ENCODE measurements at places on chromosomes 3 and 15. TPM values are rescaled to one million over a fixed set of nuclear protein-coding genes. Genes with fewer than 3 reads are reported as not detected.

The CLRN1 gene
- polyA plus RNA-seq = not detected

The FAM43A gene
- polyA plus RNA-seq = 1.5 TPM

The CMSS1 gene
- polyA plus RNA-seq = 128 TPM

The MBD4 gene
- polyA plus RNA-seq = 16.2 TPM

The HHLA2 gene
- 0.90 TPM for polyA plus RNA-seq

The TRAT1 gene
- polyA plus RNA-seq = not detected

The GNAT1 gene
- polyA plus RNA-seq = not detected

The CMTM8 gene
- polyA plus RNA-seq = not detected

The FBXO40 gene
- 0.84 TPM for polyA plus RNA-seq

The TPRG1 gene
- polyA plus RNA-seq = not detected

The MEIS2 gene
- 1.1 TPM for polyA plus RNA-seq

The RARB gene
- 3.0 TPM for polyA plus RNA-seq

The PRICKLE2 gene
- polyA plus RNA-seq = 29.2 TPM

The GABRR3 gene
- polyA plus RNA-seq = not detected

The BCL2A1 gene
- polyA plus RNA-seq = not detected

The LOXL1 gene
- polyA plus RNA-seq = 2.2 TPM

The COL8A1 gene
- polyA plus RNA-seq = 4.9 TPM

The SUSD5 gene
- 0.62 TPM for polyA plus RNA-seq

The FGF7 gene
- 2.0 TPM for polyA plus RNA-seq

The MEGF11 gene
- polyA plus RNA-seq = 1.1 TPM

The ACP3 gene
- polyA plus RNA-seq = not detected

The GOLGA6A gene
- polyA plus RNA-seq = not detected

The PRR20G gene
- not detected for polyA plus RNA-seq

The SCAMP5 gene
- 48.3 TPM for polyA plus RNA-seq

The LYZL4 gene
- not detected for polyA plus RNA-seq

The GOLGA8J gene
- not detected for polyA plus RNA-seq

The MORF4L1 gene
- polyA plus RNA-seq = 468 TPM

The VILL gene
- 1.0 TPM for polyA plus RNA-seq

The ROPN1 gene
- polyA plus RNA-seq = 2.9 TPM

The SLC9C1 gene
- polyA plus RNA-seq = not detected

The LSG1 gene
- 17.7 TPM for polyA plus RNA-seq

The STAB1 gene
- not detected for polyA plus RNA-seq

The HGD gene
- not detected for polyA plus RNA-seq

The GRM7 gene
- polyA plus RNA-seq = 55.7 TPM

The TP53BP1 gene
- polyA plus RNA-seq = 30.5 TPM

The DNASE1L3 gene
- polyA plus RNA-seq = not detected

The CLDN18 gene
- not detected for polyA plus RNA-seq

The QRICH1 gene
- polyA plus RNA-seq = 36.7 TPM

The SIDT1 gene
- polyA plus RNA-seq = 4.6 TPM

The ZNF609 gene
- polyA plus RNA-seq = 12.5 TPM

The TM4SF18 gene
- not detected for polyA plus RNA-seq

The GAP43 gene
- polyA plus RNA-seq = 21.3 TPM

The FGD5 gene
- polyA plus RNA-seq = 0.09 TPM

The XIRP1 gene
- polyA plus RNA-seq = not detected

The PROS1 gene
- 6.2 TPM for polyA plus RNA-seq

The KY gene
- polyA plus RNA-seq = 3.0 TPM

The GOLGA8T gene
- polyA plus RNA-seq = not detected

The GLDN gene
- polyA plus RNA-seq = 14.9 TPM

The ALPK3 gene
- polyA plus RNA-seq = not detected

Measured in Purkinje cell (primary cell).